HFF-Myc (cell line): ENCODE measurements at places on chromosomes 4 and X.

- DNase-seq: no peak
These were observed 59.9 kb upstream of the IL2 start for GRCh38 chr4:122516376-122516775.

- no peak for DNase-seq
These were observed 1.1 kb downstream of the CTBP1 start for GRCh38 chr4:1247864-1248244.

- DNase-seq: no peak
These were observed 7.6 kb downstream of the CXCL13 start for GRCh38 chr4:77613267-77613666.

GRCh38 chr4:145218251-145218650 is 37.9 kb upstream of the OTUD4 start:
- no peak for DNase-seq

- DNase-seq: no peak
These were observed 2.1 kb upstream of the IL2 start for GRCh38 chr4:122458625-122459024.

DNA sequence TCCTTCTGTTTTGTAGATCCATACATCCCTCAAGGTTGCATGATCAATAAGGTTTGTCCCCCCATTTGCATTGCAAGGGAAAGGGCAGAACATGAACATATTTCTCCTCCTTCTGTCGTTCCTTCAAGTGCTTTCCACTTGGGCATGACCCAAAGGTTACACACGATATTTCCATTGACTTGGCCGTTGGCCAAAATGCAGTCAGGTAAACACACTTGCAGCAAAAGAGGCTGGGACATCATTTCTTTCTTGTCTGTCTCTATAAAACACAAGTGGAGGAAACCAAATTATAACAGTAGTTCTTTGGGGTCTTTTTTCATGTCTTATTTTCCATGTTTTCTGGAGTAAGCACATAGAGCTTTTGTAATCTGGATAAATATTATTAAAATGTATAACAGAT is 156.1 kb downstream of the FRAS1 start:
- no peak for DNase-seq

- DNase-seq: no peak
These were observed 497 bp upstream of the THAP9 start for GRCh38 chr4:82900066-82900410.

- DNase-seq: no peak
These were observed 21.3 kb downstream of the CCKAR start for GRCh38 chr4:26468977-26469376.

DNA sequence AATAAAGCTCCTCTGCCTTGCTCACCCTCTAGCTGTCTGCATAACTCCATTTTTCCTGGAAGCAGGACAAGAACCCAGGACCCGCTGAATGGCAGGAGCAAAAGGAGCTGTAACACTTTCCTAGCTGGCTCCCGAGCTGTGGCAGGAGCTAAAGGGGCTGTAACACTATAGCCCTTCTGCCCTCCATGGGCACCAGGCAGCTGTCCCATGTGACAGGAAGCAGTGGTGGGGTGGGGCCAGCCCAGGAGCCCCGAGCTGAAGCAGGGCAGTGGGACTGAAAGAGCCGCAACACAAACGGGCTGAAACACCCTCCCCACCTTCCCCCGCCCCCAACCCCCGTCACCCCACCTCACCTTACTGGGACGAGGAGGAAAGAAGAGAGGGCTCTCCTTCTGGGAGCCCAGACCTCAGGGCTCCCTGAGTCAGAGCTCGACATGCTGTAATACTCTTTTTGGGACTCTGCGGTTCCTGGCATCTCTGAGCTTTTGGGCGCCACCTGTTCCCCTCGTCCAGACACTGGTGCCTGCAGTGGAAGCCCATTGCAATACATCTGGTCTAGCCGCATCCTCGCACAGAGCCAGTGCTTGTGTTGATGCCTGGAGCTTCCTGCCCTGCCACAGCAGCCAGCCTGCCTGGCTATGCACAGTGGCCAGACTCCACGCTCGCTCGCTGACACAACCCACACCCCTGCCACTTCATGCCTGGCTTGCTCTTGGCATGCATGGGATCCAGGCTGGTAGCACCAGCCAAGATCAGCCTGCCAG is 39.4 kb downstream of the PPM1K start:
- DNase-seq: no peak

DNA sequence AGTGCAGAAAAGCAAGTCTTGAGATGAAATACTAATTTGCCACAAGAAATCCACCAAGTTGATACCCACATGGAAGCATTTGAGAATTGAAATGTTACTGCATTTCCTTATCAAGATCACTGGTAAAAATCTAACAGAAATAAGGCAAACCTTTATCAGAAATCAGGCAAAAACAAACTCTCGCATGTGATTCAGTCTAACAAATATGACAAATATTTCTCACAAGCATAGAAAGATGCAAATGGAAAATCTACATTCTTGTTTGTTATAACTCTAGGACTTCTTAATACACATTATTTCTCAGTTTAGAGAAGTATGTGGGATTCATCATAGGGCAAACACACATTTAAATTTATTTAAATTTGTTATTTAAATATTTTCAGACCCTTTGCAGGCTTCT is 52.9 kb downstream of the TXK start:
- DNase-seq: no peak

DNA sequence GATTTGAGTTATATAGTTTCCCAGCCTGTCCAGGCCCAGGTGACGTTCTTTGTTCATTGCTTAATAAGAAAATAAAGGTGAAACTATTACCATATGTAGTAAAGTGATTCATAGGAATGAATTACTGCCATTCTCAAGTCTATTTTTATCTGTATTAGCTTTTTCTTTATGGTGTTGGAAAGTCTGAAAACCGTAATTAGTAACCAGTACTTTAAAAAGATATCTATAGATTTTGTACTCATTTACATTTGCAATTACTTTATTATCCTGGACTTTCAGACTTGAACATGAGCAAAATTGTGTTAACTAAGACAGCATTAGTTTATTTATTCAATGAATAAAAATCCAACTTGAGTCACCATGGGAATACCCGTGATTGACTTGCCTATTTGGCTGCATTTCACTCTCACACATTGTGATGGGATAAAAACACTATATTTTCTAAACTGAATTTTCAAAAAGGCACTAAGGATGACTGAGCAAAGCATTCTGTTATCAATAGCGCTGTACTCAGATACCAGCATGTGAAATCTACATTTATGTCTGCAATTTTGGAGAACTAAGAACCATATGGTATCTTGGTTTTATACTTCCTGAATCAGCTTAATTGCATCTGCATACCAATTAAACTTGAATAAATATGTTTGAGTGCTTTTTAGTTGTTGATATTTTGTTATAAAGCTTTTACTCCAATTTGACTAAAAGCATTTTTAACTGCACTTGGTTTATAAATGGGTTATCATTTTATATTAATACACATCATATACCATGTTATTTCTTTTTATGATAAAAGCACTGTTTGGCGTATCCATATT is 154.6 kb downstream of the CCSER1 start:
- no peak for DNase-seq

- DNase-seq: no peak
These were observed 170.0 kb upstream of the GYPA start for GRCh38 chr4:144310535-144310934.

- DNase-seq: no peak
These were observed 78.0 kb upstream of the DRD5 start for GRCh38 chr4:9703391-9703790.

- no peak for DNase-seq
These were observed 27.7 kb downstream of the RGS12 start for GRCh38 chr4:3320361-3321023.

DNA sequence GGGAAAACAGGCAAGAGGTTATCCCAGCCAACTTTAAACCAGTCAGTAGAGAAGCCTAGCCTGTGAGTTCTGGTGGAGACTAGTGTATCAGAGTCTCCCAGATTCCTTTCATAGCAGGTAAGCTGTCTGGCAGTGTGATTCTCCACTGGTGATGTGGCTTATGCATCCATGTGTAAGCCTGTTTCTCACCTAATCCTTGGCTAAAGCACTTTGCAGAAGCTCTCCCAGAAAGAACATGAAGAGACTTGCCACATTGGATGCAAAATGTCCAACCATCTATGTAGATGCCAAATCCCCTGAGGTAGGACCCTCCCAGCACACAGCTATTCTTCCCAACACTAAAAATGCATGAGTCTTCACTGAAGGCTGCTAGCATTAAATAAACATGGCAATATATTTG is 111.7 kb downstream of the CHRNA9 start:
- DNase-seq: no peak

DNA sequence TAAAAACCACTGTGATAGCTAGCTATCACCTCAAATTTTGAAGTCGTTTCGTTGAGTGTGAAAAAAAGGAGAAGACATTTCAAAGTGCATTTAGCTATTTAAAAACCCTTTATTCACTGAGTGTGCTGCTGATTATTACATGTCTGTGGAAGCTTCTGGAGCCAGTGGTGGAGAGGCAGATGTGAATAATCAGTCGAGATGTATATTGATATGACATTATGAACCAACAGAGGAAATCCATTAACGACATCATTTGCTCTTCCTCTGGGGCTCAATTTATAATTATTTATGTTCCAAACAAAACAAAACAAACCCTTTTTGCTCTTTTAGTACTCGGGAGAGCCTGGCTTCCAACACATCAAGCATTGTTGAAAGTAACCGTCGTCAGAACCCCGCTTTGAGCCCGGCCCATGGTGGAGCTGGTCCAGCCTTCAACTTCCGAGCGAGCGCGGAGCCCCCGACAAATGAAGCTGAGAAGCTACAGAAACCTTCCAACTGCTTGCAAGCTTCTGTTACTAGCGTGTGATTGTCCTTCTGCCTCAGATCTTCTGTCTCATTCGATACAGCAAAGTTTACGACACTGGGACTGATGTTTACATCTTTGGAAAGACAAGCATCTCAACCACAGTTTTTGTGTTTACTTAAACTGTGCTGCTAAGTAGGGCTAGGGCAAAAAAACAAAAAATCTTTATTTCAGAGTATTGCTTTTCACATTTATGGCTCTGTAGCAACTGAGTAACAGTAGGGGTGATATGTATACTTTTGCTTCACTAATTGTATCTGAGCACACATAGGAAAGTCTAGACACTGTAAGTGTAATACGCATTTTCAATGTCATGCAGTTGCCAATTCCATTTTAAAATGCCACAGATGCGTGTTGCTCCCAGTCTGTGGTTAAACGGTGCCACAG is 111.9 kb downstream of the STOX2 start:
- DNase-seq: no peak

GRCh38 chr4:128600996-128601871 is 208.3 kb upstream of the JADE1 start:
- peak; percentile 82 for DNase-seq

- DNase-seq: no peak
These were observed 588.3 kb downstream of the SPRY1 start for GRCh38 chr4:123984886-123985285.

- no peak for DNase-seq
These were observed 181.6 kb downstream of the PCDH7 start for GRCh38 chr4:30901461-30902451.

DNA sequence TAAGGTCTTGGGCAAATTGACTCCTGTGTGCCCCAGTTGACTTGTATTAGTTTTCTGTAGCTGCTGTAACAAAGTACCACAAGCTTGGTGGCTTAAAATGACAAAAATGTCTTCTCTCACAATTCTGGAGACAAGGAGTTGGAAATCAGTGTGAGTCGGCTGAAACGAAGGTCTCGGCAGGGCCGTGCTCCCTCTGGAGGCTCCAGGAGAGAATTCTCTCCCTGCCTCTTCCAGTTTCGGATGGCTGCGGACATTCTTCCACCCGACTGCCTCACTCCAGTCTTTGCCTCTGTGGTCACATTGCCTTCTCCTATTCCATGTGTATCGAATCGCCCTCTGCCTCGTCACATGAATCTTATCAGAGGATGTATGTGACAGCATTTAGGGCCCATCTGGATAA is 66.0 kb upstream of the PHOX2B start:
- no peak for DNase-seq

GRCh38 chrX:132615391-132616131 is 126.7 kb upstream of the MBNL3 start:
- DNase-seq: no peak

GRCh38 chrX:72102760-72103159 is 29.0 kb downstream of the RTL5 start:
- DNase-seq: no peak

DNA sequence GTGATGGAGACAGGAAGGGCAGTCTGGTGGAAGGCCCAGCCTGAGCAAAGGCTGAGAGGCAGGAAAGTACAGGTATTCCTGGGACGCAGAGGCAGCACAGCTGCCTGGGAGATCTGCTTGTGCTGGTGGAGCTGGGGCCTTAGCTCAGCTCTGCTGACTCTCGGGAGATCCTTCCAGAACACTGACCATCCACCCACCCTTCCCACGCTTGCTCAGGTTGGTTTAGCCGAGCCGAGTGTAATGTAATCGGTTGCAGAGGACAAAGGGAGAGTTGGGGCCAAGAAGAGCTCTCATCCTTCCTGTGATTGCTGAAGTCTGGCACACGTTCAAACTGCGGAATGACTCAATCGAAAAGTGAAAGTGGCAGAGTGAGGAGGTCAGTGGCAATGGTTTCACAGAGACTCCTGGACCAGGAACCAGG is 43.1 kb upstream of the GPR78 start:
- peak; percentile 43 for DNase-seq

DNA sequence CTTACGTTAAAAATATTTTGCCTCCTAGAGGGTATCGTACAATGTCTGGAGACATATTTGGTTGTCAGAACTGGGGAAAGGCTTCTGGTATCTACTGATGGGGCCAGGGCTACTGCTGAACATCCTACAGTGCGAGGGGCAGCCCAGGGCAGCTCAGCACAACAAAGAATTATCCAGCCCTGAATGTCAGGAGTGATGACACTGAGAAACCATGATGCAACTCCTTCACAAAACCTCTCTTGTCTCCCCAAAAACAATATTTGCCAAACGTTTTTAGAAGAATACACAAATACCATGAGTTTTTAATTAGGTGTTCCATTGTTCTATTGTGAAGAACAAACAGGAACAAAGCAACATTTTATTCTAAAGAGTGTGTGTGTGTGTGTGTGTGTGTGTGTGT is 43.4 kb upstream of the CLNK start:
- no peak for DNase-seq

GRCh38 chr4:187491959-187492358 is 503.6 kb upstream of the ZFP42 start:
- DNase-seq: peak; percentile 63

DNA sequence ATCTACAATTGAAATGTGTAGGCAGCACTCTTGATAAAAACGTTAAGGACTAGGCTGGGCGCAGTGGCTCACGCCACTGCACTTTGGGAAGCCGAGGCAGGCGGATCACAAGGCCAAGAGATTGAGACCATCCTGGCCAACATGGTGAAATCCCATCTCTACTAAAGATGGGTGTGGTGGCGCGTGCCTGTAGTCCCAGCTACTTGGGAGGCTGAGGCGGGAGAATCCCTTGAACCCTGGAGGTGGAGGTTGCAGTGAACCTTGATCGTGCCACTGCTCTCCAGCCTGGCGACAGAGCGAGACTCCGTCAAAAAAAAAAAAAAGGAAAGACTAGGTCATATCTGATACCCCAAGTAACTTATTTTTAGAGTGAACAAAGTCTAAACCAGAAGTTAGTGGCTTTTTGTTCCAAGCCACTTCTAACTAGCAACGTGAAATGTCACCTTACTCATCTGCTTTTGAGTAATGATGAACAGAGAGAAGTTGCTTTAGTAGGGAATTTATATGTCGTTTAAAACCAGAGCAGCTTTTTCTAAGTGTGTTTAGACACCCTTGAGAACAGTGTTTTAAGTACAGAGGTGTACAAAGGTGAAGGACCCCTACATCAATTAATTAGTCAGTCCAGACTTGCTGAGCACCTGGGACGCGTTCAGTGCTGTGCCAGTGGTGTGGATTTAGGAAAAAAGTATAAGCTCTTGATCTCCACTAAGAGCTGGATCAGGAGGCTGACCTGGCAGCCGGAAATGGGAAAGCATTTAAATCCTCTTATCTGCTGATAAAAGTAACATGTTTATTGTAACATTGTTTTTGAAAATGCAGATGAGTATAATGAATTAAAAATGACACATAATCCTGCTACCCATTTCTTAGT is 23.5 kb downstream of the SPRY1 start:
- no peak for DNase-seq
